ENCODE measurements at places on chromosomes 1 and 21. TPM values are rescaled to one million over a fixed set of nuclear protein-coding genes. Genes with fewer than 3 reads are reported as not detected.

Gene CELA2B
- not detected for total RNA-seq

Gene GPATCH3
- total RNA-seq, result 11.6 TPM

Gene ZNF648
- not detected for total RNA-seq

Gene TRAF3IP3
- not detected for total RNA-seq

Gene TMEM63A
- total RNA-seq, result 2.8 TPM

Gene CTSE
- total RNA-seq, result not detected

Gene CFAP57
- 0.45 TPM for total RNA-seq

Gene ETNK2
- 25.4 TPM for total RNA-seq

Gene PRKCZ
- 7.7 TPM for total RNA-seq

Gene KRTAP19-3
- not detected for total RNA-seq

Gene RAB3B
- total RNA-seq, result 5.4 TPM

Gene DMBX1
- total RNA-seq, result 0.87 TPM

Gene SPRR2A
- not detected for total RNA-seq

Gene CDC73
- total RNA-seq, result 30.3 TPM

Gene RCAN1
- 14.7 TPM for total RNA-seq

Gene KCNJ15
- total RNA-seq, result not detected

Gene ADAM30
- total RNA-seq, result not detected

Gene IBA57
- 2.8 TPM for total RNA-seq

Gene DYRK3
- total RNA-seq, result 11.1 TPM
